ENCODE measurements at places on chromosomes 5 and 9. TPM values are rescaled to one million over a fixed set of nuclear protein-coding genes. Genes with fewer than 3 reads are reported as not detected.

The SPOCK1 gene
- total RNA-seq = 53.9 TPM

The PITX1 gene
- total RNA-seq = 4.1 TPM

The PAPPA gene
- total RNA-seq = 23.4 TPM

The PELO gene
- total RNA-seq = 27.6 TPM

The CTNNA1 gene
- total RNA-seq = 457 TPM

The C5orf58 gene
- total RNA-seq = not detected

The TLE4 gene
- total RNA-seq = 7.3 TPM

The PMPCA gene
- total RNA-seq = 30.7 TPM

The MYOZ3 gene
- total RNA-seq = 0.47 TPM

The ADGRV1 gene
- total RNA-seq = 0.17 TPM

The SPEF2 gene
- 1.2 TPM for total RNA-seq

The GGTA1 gene
- total RNA-seq = under 0.01 TPM

The PKD2L2 gene
- total RNA-seq = not detected

The SLIT3 gene
- total RNA-seq = 0.95 TPM

The TSSK1B gene
- total RNA-seq = 0.16 TPM

The PCDHGA4 gene
- total RNA-seq = 4.7 TPM

The SLC27A6 gene
- not detected for total RNA-seq

The NR5A1 gene
- not detected for total RNA-seq
